Neural progenitor cell (in vitro differentiated cells): ENCODE measurements at places on chromosomes 2 and 18. TPM values are rescaled to one million over a fixed set of nuclear protein-coding genes. Genes with fewer than 3 reads are reported as not detected.

Gene INHA
- 0.31 TPM in 1 of 2 replicates, not detected in the other for total RNA-seq

Gene LIPG
- 3.7 and 13.2 TPM in 2 replicates for total RNA-seq

Gene TRIM43
- not detected in 2 replicates for total RNA-seq

Gene IL1R2
- total RNA-seq = not detected in 2 replicates

Gene MTHFD2
- 79.5 and 101 TPM in 2 replicates for total RNA-seq

Gene SERPINB4
- total RNA-seq = not detected in 2 replicates

Gene RGPD3
- total RNA-seq = 0.07 and 0.25 TPM in 2 replicates

Gene EML4
- total RNA-seq = 122 and 167 TPM in 2 replicates

Gene SCG2
- 0.04 and 0.25 TPM in 2 replicates for total RNA-seq

Gene NGEF
- 3.2 and 4.3 TPM in 2 replicates for total RNA-seq

Gene KLHL29
- total RNA-seq = 1.6 and 2.3 TPM in 2 replicates

Gene RNF125
- 4.4 and 10.2 TPM in 2 replicates for total RNA-seq

Gene CCDC68
- total RNA-seq = not detected in 2 replicates

Gene HJURP
- 101 and 109 TPM in 2 replicates for total RNA-seq

Gene TUBA3E
- total RNA-seq = not detected in 2 replicates

Gene LONRF2
- 0.34 and 0.37 TPM in 2 replicates for total RNA-seq

Gene MXD1
- 3.9 and 5.3 TPM in 2 replicates for total RNA-seq

Gene ANKRD62
- 0.15 TPM in 1 of 2 replicates, not detected in the other for total RNA-seq

Gene SYT4
- total RNA-seq = 0.02 and 0.06 TPM in 2 replicates

Gene KCNIP3
- 0.64 and 1.1 TPM in 2 replicates for total RNA-seq

Gene LIMS3
- not detected in 2 replicates for total RNA-seq

Gene OTOS
- total RNA-seq = not detected in 2 replicates

Gene GCA
- total RNA-seq = 63.2 and 64.8 TPM in 2 replicates

Gene HTR2B
- total RNA-seq = not detected in 2 replicates

Gene G6PC2
- total RNA-seq = not detected in 2 replicates

Gene SPIRE1
- total RNA-seq = 12.2 and 18.4 TPM in 2 replicates

Gene FBLN7
- 7.8 and 18.4 TPM in 2 replicates for total RNA-seq

Gene KLHL30
- total RNA-seq = 0.06 TPM in 1 of 2 replicates, not detected in the other

Gene POTEJ
- total RNA-seq = 0.21 TPM in 1 of 2 replicates, not detected in the other

Gene C1GALT1C1L
- total RNA-seq = 0.12 TPM in 1 of 2 replicates, not detected in the other

Gene ZSCAN30
- 21.7 and 22.1 TPM in 2 replicates for total RNA-seq

Gene GNLY
- total RNA-seq = 0.65 TPM in 1 of 2 replicates, not detected in the other

Gene MYCN
- total RNA-seq = 24.7 and 26.7 TPM in 2 replicates

Gene CCDC121
- total RNA-seq = 5.1 and 9.2 TPM in 2 replicates

Gene KCTD18
- 9.5 and 15.0 TPM in 2 replicates for total RNA-seq

Gene NEUROD1
- total RNA-seq = not detected in 2 replicates

Gene PASK
- total RNA-seq = 20.3 and 35.1 TPM in 2 replicates

Gene REG3G
- total RNA-seq = not detected in 2 replicates

Gene LHCGR
- not detected in 2 replicates for total RNA-seq

Gene DNAH6
- 1.2 and 2.6 TPM in 2 replicates for total RNA-seq

Gene EMILIN1
- total RNA-seq = 0.15 and 5.1 TPM in 2 replicates

Gene GKN2
- total RNA-seq = not detected in 2 replicates
